HL-60 (cell line): ENCODE measurements at places on chromosomes 16 and 17.
A peak's percentile ranks its signal among the peaks of the same experiment; 100 is the strongest.

DNA sequence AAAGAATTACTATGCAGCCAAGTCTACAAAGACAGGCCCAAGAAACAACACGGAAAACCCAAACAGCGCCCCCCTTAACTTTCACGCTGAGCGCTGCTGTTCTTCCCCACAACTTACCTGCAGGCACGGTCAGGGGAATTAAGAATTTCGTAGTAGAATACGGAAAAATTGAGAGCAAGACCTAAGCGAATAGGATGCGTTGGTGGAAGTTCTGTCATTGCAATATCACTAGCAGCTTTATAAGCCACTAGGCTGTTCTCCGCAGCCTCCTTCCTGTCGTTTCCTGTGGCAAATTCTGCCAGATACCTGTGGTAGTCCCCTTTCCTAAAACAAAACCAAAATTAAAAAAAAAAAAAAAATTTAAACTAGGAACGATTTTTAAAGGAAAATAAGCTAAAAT is 39.0 kb downstream of the YWHAE start:
- DNase-seq, result no peak

- DNase-seq, result no peak
Observed at GRCh38 chr16:10493276-10493675, 87.1 kb downstream of the EMP2 start.

DNA sequence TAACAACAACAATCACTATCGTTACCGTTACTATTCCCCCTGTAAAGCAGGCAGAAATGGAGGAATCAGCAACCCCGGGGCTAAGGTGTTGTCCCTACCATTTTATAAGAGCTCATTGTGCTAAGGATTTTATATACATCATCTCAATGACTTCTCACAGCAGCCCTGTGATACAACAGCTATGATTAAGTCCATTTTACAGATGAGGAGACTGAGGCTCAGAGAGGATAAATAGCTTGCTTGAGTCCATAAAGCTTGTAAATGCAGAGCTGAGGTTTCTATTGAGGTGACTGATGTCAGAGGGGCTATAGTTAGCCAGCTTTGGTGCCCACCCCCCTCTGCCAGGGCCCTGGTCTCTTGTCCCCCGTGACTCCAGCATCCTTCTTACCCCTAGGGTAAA is 16.7 kb upstream of the PDK2 start:
- no peak for DNase-seq

GRCh38 chr17:18037486-18037885 is 1.5 kb downstream of the ATPAF2 start:
- peak; percentile 59 for DNase-seq

- DNase-seq, result no peak
Observed at GRCh38 chr17:3658784-3659449, 9.5 kb downstream of the TAX1BP3 start.

- DNase-seq, result no peak
Observed at GRCh38 chr17:2034157-2034556, 4.2 kb downstream of the DPH1 start.

DNA sequence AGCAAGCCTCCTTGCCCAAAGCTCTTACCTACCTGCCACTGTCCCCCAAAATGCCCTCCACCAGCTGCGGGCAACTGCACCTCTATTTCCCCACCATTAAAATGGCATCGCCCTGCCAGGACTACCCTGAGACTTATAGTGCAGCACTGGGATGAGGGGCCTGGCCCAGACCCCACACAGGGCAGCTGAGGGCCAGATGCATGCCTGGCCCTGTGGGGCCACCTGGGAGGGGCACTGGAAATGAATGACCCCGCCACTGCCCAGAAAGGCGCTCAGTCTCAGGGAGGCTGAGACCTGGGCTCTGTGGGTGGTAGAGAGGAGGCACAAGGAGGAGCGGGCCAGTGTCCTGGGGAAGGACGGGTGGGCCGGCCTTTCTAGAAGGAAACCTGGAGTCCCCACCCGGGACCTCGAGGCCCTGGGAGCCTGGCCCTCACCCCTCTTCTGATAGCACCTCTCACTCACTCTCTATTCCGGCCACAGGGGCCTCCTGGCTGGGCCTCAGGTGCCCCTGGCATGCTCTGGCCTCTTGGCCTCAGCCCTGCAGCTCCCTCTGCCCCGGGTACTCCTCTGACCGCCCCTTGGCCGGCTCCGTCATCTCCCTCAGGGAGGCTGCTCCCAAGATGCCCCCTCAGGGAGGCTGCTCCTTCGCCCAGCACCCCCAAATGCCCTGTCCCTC is 26.9 kb downstream of the KATNB1 start:
- no peak for DNase-seq

DNA sequence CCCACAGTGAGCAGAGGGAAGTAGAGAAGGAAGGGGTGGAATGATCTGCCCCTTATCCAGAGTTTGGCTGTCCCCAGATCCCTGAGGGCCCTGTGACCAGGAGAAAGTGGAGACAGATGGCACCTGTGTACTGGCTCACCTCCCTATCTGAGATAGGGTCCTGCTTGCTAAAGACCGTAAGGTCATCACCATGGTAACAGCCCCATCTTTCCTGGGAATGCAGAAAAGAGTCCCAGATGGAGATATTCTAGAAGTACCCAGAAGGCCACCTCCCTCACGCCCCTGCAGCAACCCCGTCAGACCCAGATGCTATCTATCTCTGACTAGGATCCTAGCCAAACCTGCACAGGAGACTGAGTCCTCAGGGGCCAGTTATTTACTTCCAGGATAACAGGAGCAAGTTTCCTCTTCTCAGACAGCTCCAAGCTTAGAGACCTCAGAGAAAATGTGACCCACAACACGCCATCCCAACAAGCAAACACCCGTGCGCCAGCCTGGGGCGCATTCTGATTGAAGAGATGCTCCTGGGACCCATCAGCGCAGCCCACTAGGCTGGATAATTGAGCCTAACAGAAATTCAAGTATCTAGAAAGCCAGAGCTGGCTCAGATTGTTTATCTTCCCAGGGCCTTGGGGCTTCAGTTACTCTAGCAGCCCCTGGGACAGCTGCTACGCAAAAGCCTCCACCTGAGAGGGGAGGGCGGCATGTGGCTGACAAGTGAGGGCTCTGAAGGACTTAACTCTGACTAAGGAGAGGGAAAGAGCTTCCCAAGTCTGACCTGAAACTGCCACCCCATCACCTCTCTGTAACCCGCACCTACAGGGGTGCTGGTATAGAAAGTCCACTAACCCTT is 1.9 kb downstream of the ORMDL3 start:
- no peak for DNase-seq

DNA sequence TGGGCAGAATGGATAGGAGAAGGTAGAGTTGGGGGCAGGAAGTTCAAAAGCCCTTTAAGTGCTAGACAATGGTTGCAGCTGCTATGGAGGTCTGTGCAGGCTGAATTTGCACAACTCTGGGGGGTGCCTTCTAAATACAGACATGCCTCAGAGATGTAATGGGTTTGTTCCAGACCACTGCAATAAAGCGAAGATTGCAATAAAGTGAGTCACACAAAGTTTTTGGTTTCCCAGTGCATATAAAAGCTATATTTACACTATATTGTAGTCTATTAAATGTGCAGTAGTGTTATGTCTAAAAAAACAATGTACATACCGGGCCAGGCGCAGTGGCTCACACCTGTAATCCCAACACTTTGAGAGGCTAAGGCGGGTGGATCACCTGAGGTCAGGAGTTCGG is 60.5 kb upstream of the MYOCD start:
- DNase-seq, result no peak
